ENCODE measurements at places on chromosomes 6 and 20.

GRCh38 chr6:134795001-134795400 lies 154.9 kb downstream of the ALDH8A1 start:
- no peak for DNase-seq

GRCh38 chr20:21450572-21450971 lies 53.2 kb upstream of the NKX2-4 start:
- DNase-seq = no peak

DNA sequence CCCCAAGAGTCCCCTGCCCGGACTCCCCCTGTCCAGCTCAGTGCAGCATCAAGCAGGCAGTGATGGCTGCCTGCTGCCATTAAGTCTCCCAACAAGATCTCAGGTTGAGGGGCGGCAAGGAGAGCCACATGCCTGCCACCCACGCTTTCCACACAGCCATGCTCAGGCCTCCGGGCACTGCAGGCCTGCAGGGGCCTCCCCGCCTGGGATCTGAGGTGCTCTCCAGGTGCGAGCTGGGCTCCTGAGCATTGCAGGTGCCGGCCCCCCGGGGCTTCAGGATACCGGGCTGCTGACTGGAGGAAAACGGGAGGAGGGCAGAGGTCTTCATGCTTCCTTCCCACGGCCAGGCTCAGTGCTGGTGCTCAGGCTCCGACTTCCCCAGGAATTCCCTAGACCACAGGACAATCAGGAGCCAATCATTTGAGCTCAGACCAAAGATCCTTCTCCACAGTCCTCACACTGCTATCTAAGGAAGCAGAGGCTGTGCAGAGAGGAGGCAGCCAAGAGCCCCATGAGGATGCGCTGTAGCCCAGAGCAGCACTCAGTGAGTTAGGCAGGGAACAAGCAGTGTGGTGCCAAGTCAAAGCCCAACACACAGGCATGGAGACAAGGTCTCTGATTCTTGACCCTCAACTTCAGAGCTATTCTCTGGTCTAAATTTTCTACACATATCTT lies 52.7 kb downstream of the PYGB start:
- DNase-seq = no peak

- no peak for DNase-seq
Observed at GRCh38 chr20:63508072-63508768, 9.3 kb upstream of the EEF1A2 start.

DNA sequence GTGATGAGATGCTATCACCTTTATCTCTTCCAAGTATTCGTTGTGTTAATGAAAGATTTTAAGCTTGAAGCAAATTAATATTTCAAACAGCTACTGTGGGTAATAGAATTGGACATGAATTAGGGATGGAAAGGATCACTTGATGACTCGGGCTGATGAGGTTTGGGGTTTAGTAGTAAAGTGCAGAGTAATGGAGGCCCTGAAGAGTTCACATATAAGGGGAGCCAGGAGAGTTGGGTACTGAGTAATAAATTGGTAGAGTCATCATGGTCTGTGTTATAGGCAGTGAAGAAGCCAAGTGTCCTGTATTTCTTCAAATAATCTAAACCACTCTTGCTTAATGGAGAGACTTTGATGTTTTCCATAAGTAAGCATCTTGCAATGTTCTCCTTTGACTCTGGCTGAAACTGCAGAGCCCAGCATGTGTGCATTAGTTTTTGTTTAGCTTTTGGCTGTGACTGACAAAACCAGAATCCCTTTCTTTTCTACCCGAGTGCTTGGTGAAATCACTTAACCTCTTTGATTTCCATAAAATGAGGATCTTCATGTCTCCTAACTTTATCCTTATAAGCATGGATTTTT lies 57.6 kb downstream of the L3MBTL3 start:
- DNase-seq = no peak

DNA sequence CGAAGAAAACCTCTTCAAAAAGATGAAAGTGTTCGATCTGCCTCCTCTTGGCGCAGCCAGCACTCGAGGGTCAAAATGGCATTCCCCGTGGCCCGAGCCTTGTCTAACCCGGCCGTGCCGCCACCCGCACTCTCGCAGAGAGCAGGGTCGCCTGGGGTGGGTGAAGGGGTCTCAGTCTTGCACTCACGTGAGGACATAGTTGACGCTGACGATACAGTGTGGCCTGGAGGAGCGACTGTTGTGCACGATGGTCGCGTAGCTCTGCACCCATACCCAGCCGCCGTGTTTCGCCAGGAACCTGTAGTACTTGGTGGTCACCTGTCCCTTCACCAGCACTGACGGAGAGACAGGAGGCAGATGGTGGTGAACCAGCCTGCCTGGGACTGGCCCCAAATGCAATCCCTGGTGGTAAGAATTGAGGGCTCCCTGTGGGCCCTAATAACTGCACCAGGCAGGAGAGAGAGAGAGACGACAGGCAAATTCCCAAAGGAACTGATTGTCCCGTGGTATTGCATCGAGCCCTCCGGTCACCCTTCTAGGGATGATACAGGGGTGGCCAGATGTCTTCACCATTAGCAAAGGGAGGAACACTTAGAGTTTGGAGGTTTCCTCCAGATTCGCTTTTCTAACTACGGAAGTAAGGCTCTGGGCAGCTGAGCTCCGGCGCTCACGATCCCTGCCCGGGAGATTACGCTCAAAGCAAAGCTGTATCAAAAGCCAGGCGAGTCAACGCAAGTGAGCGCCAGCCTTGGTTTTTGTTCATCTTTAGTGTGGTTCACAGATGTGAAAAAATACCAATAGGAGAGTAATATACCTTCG lies 17.4 kb downstream of the SIM1 start:
- DNase-seq = no peak

DNA sequence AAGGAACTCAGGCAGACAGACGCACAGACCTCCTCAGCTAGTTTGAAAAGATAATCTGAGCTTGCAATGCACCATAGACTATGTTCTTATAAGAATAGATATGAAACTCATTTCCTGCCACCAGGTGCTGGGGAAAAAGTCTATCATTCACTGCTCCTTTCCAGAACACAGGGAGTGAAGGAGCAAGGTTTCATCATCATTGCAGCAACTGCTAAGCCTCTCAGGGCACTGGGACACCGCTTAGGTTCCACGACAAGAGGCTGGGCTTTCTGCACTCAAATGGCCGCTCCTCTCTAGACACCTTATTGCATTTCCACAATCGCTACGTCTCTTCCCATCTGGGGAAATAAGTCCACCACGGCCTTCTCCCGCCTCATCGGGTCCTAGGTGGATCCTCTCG lies 418.5 kb upstream of the JARID2 start:
- no peak for DNase-seq

DNA sequence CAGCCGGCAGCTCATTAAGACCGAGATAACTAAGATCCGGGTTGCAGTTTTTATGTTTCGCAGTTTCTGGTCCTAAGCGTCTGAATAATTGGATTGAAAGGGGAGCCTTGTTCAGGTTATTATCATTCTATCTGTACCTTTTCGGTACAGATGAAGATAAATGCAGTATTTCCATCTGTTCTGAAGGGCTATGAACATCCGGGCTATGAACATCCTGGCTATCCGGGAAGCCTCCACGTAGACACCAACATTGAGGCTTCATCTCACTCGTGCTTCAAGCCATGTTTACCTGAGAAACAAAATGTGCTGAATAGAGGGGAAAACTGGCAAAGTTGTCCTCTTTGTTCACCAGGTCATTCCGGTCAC lies 399 bp upstream of the REPS1 start:
- DNase-seq = no peak

DNA sequence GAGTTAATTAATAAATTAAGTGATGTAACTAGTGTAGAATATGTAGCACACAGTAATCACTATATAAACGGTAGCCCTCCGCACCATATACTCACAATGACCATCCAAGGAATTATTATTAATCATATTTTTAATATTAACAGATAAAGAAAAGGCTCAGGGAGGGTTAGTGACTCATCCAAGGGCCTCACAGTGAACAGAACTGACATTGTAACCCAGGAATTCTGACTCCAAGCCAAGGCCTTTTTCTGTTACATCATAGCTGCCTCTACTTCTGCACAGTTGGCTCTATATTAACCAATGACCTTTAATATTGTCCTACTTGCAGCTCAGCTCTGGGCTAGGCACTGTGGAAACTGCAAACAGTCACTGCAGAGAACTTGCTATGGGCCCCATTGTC lies 117.5 kb upstream of the SIRPG start:
- no peak for DNase-seq

- no peak for DNase-seq
Observed at GRCh38 chr6:7115543-7116231, 7.9 kb downstream of the RREB1 start.

DNA sequence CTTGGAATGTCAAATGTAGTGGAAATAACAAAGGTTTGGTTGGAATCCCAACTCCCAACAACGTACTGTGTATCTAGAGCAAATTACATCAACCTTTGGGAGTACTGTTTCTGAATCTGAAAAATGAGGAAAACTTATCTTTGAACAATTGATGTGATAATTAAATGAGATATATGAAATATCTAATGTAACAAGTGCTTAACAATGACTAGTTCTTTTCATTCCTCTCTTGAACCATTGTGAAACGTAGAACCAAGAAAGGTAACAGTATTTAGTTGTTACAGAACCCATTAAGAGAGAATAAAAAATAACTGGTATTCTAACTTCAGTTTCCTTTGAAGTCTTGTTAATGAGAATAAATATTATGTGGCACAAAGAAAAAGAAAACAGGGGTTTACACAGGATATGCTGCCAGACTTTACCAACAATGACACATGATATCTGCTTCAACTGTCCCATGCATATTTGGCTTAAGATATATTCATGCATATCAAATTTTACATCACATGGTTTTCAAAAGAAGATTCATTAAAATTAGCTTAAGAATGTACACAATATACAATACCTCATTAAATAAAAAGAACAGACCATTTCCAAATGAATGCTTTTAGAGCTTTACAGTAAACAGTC lies 111.8 kb downstream of the ATG5 start:
- no peak for DNase-seq

Measured in BE2C (cell line).